ENCODE measurements at places on chromosomes 7 and 10.

DNA sequence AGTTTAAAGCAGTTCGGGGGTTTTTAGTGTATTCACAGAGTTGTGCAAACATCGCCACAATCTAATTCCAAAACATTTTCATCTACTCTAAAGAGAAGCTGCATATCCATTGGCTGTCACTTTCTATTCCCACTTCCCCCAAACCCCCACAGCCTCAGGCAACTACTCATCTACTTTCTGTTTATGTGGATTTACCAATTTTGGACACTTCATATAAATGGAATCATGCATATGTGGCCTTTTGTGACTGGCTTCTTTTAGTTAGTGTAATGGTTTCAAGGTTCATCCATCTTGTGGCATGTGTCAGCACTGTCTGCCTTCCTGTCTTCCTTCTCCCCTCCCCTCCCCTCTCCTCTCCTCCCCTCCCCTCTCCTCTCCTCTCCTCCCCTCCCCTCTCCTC, 78.5 kb upstream of the FZD1 start:
- DNase-seq = no peak

GRCh38 chr7:155647302-155647701, 2.8 kb downstream of the RBM33 start:
- DNase-seq = no peak

DNA sequence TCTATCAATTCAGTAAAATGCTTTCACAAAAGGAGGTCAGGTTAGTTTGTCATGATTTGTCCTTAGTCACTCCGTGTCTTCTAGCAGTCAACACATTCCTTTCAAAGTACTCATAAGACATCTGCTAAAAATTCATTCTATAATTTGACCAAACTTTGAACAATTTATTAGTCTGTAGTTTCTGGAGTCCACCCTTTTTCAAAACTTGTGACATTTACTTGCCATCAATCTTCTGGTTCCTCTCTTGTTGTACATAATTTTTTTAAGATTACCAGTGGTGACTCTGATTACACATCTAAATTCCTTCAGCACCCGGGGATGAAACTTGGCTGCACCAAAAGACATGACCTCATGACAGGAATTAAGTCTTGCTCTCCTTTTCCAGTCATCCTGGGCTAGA, 130.1 kb downstream of the NEBL start:
- DNase-seq = no peak

DNA sequence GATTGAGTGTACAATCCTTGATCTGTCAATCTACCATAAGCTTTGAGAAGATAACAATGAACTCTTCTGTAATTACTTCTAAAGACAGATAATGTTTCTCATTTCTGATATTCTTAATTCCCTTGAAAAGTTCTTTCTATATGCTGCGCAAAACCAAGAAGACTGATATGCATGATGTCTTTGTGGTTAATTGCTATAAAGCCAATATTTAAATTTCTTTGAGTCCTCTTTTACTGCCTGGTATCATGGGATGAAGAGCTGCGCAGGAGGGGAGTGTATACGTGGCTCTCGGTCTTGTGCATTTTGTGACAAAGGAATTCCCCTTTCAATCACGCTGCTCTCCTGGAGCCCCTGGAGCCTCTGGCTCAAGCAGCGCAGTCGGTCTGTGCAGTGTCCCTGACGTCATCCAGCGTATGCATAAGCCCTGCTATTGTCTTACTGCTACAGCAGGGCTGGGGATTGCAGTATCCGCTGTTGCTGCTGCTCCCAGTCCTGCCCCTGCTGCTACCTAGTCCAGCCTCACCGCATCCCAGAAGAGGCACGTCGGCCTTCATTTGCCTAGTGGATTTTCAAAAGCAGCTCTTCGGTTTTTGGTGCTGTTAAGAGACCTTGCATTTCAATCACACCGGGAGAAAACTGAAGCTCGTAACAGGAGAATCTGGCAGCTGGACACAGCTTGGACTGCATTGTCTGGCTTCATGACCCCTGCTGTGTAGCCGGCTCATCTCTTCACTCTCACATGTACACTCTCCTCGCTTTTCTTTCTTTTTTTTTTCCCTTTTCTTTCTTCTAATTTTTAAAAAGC, 66.7 kb downstream of the ST7 start:
- no peak for DNase-seq

DNA sequence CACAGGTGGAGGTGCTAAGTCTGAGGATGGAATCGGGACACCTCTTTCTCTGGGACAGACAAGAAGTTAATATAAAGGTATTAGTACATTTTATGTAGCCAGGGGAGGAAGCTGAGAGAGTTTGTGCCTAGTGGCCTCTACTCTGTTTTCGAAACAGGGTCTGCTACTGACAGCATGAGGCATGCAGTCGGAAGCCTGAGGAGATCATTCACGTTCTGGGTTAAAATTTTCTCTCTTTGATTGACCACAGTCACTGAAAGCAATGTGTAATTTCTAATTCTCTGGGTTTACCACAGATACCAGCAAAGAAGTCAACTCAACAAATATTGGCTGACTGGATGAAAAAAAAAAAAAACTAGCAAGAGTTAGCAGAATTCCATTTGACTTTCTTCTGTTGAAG, 53.3 kb upstream of the KCTD7 start:
- no peak for DNase-seq

DNA sequence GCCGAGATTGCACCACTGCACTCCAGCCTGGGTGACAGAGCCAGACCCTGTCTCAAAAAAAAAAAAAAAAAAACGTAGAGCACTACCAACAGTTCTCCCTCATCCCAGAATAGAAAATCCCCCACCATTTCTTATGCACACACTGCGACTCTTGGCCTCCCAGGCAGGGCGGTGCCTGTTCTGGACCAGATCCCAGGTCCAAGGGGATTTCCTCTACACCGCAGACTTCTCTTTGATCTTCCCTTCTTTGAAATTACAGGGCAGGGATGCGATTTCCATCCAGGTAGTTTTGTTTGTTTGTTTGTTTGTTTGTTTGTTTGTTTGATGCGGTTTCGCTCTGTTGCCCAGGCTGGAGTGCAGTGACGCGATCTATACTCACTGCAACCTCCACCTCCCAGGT, 91.8 kb downstream of the SEPTIN14 start:
- DNase-seq = no peak

GRCh38 chr7:111098011-111098925, 7.3 kb downstream of the LRRN3 start:
- DNase-seq = peak; percentile 41

DNA sequence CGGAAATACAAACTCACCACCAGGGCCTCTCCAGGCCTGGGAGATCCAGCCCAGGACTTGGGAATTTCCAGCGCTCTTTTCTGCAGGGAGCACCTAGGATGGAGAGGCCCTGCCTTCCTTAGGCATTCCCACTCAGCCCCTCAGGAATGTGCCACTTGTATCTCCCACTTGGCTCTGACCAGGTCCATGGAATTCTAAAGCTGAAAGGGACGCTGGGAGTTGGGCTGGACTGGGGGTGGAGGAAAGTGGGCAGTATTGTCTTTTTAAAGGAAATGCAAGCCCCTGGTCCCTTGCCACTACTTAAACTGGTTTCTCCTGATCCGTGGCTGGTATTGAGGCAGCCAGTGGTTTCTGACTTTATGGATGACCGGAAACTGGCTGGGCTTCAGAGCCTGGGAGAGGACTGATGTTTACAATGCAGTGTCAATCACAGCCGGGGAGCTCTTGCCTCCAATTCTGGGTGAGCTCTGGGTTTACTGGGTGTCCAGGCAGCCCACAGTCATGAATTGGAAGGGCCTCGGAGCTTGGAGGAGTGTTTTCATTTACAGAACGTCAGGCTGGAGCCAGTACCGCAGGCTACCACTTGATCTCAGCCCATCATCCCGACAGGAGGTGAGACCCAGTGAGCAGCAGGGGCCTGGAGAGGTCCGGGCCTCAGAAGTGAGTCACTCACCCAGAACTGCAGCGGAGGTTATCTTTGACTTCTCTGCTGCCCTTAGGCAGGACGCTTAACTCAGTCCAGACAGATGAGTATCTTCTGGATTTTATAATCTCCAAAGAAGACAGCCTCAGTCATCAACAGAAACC, 27.3 kb downstream of the AGAP3 start:
- DNase-seq = no peak

GRCh38 chr10:37549054-37549453, 308.4 kb downstream of the ZNF248 start:
- no peak for DNase-seq
